GM12892 (cell line): ENCODE measurements at places on chromosomes 3 and 15.

- DNase-seq: no peak
These were observed 285.6 kb downstream of the GRM7 start for GRCh38 chr3:7146529-7146928.

- no peak for DNase-seq
These were observed 54.8 kb upstream of the LARS2 start for GRCh38 chr3:45333549-45333948.

DNA sequence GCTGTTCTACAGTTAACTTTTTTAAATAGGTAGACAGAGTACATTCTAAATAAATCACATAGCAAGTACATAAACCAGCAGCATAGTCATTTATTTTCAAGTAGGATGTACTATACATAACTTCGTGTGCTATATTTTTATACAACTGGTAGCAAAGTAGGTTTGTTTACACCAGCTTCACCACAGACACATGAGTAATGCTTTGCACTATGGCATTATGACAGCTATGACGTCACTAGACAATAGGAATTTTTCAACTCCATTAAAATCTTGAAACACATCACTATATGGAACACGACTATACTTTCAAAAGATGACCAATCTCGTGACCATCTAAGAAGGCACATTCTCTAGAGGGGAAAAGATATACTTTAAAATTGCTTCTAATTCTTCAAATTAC, 3.5 kb downstream of the TEX55 start:
- DNase-seq: no peak

- DNase-seq: no peak
These were observed 165.0 kb downstream of the NR1D2 start for GRCh38 chr3:24110051-24110450.

- DNase-seq: no peak
These were observed 220.4 kb upstream of the GADL1 start for GRCh38 chr3:31114929-31115283.

- DNase-seq: no peak
These were observed 120.0 kb downstream of the SLCO3A1 start for GRCh38 chr15:91973481-91973880.
